ENCODE measurements at places on chromosomes 1 and 21. TPM values are rescaled to one million over a fixed set of nuclear protein-coding genes. Genes with fewer than 3 reads are reported as not detected.

DNA sequence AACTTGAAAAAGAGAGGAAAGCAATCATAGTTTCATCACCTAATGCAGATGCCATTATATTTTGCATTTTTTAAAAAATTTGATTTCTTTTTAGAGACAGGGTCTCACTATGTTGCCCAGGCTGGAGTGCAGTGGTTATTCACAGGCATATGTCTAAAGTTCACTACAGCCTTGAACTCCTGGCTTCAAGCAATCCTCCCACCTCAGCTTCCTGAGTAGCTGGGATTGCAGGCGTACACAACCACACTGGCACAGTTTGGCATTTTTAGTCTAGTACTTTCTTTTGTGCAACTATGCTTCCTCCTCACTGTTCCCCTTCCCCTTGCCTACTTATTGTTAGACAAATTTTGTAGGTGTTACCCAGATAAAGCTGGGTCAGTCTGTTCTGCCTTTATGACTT, 18.0 kb downstream of the RHOU start:
- DNase-seq, result no peak

GRCh38 chr21:27425574-27425973, 458.7 kb upstream of the ADAMTS5 start:
- no peak for DNase-seq

GRCh38 chr1:5620997-5621396, 371.2 kb downstream of the NPHP4 start:
- DNase-seq, result no peak

- no peak for DNase-seq
Measured at GRCh38 chr1:20729990-20730689, 2.4 kb downstream of the SH2D5 start.

- no peak for DNase-seq
Measured at GRCh38 chr1:230328342-230329015, 97.7 kb downstream of the PGBD5 start.

GRCh38 chr1:162351246-162351842, 25.3 kb downstream of the SPATA46 start:
- no peak for DNase-seq

GRCh38 chr1:29648026-29648425, 411.7 kb downstream of the PTPRU start:
- DNase-seq, result no peak

DNA sequence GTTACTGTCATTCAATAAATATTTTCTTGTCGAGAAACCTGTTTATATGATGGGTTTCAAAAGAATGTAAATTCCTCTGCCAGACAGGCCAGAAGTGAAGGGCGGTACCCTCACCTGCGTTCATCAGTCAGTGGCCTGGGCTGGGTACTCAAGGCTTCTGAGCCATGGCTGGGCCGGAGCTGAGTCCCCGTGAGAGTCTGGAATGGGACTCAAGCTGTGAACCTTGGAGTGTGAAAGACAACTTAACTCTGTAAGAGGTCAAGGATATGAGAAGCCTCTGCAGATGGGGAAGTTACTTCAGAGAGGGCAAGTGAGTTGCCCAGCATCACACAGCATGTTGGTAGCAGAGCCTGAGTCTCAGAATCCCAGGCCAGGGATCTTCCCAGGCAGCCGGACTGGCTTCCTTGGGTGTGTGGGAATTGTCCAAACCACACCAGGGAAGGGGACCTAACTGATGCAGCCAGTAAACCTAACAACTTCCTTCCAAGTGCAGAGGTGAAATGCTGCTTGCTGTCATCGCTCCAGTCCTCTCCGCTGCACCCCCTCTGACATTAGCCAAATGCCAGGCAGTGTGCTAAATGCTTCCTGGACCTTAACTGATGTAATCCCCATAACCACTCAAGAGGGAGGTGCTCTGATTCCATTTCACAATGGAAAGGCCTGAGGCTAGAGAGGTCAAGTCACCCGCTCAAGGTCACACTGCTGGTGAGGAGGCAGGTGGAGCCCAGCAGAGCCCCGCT, 4.8 kb downstream of the DISP3 start:
- DNase-seq, result no peak

- DNase-seq, result no peak
Measured at GRCh38 chr1:247090455-247090854, 11.8 kb upstream of the ZNF670 start.

- no peak for DNase-seq
Measured at GRCh38 chr1:17118268-17118667, 983 bp downstream of the PADI2 start.

DNA sequence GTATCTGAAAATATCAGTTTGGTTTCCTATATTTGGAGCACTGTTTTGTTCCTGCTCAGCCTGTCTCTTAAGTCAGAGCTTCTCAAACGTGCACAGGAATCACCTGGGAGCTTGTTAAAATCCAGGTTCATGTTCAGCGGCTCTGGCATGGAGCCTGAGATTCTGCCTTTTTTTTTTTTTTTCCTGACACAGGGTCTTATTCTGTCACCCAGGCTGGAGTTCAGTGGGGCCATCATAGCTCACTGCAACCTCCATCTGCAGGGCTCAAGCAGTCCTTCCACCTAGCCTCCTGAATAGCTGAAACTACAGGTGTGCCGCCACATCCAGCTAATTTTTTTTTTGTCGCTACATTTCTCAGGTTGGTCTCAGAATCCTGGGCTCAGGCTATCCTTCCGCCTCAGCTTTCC, 12.2 kb upstream of the SELENON start:
- no peak for DNase-seq

GRCh38 chr1:220430059-220430458, 97.9 kb upstream of the MARK1 start:
- no peak for DNase-seq

DNA sequence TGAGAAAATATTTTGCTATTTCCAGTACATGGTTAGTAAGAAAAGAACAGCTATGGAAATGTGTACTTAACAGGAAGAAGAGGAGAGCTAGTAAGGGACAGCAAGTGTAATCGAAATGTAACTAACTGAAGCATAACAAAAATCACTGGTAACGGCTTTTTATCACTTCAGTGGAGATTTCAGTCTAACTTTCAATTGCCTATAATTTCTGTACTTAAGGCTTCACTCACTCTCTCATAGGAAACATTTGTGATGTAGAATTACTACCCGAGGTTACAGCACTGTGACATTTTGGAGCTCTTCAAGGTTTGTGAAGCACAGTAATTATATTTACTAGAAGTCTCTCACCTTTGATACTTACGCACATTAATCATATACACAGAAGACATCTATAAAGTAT, 1119.1 kb downstream of the AMY1C start:
- DNase-seq, result no peak

GRCh38 chr1:184406479-184406878, 19.6 kb downstream of the C1orf21 start:
- no peak for DNase-seq

- DNase-seq, result no peak
Measured at GRCh38 chr1:109750920-109751319, 10.1 kb upstream of the GSTM3 start.

GRCh38 chr1:247268390-247269045, 12.6 kb downstream of the VN1R5 start:
- no peak for DNase-seq

DNA sequence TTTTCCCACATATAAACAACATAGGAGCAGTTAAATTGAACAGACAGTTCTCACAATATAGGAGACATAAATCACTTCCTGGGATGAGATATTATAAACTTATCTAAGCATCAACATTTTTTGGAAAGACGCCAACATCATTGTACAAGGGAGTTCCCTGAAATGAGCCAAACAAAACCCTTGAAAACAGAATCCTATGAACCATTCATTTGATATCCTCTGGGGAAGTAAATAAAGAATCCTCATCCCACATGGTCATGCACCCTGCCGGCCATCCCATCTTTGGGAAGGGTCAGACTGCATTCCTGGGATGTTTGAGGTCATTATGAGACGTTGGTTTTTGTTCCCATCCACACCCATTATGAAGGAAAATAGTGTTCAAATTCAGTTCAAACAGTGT, 111.8 kb upstream of the USP25 start:
- DNase-seq, result no peak

GRCh38 chr1:203320591-203321272, 15.4 kb downstream of the BTG2 start:
- DNase-seq, result no peak

GRCh38 chr1:100578201-100578600, 40.3 kb downstream of the GPR88 start:
- DNase-seq, result no peak

DNA sequence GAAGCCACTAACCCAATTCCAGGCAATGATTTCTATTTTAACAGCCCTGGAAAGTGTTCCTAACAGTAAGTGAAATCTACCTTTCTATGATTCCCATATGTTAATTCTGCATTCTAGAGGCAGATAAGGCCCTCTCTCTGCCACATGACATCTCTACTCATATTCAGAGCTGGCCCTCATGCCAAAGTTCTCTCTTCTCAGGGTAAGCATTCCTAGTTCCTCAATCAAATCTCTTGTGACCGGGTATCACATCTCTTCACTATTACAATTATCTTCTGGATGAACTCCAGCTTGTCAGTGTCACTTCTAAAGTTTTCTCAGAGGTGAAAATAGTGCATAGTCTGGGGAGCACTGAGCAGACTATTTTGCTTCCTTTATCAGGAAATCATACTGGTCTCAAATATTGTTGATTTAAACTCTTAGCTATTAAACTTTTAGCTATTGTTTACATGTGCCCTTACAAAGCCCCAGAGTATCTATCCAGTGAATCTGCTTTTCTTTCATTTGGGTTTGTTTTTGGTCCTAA, 66.4 kb upstream of the TNFSF18 start:
- no peak for DNase-seq

DNA sequence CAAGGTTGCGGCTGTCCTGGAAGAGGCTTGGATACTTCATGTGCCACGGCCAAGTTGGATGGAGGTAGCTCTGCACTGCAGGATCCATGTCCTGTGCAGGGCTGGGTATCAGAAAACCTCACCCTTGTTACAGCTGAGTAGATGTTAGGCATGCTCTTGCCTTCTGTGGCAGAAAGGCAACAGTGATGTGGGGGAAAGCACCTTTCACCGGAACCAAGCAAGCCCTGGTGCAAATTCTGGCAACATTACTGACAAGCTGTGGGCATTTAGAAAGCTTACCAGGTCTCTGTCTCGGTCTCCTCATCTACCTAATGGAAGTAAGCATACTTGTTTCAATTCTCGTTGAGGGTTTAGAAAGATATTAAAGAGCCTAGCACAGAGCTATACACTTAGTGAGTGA, 14.5 kb upstream of the CDCA8 start:
- no peak for DNase-seq

- no peak for DNase-seq
Measured at GRCh38 chr1:168513656-168514404, 30.0 kb downstream of the XCL2 start.

DNA sequence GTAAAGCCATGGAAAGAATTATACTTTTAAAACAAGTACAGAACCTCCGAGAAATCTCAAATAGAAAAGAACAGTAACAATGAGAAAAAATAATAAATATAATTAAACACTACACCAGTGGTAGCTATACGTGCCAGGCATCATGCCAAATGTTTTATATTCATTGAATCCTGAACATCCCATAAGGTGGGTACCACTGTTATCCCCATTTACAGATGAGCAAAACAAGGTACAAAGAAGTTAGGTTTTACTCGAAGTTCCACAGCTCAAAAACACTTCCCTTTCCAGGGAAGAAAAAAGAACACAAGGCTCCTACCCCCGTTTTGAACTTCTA, 33.4 kb downstream of the JAK1 start:
- DNase-seq, result no peak

The DMBX1 gene
- total RNA-seq, result not detected

The TNNT2 gene
- not detected for total RNA-seq

The RXRG gene
- not detected for total RNA-seq

The ALPL gene
- 0.24 TPM for total RNA-seq

The COL24A1 gene
- total RNA-seq, result 2.4 TPM

The S100B gene
- total RNA-seq, result not detected

The SERPINC1 gene
- 0.61 TPM for total RNA-seq

The OR2L13 gene
- not detected for total RNA-seq

The SASS6 gene
- 9.7 TPM for total RNA-seq

The TMPRSS3 gene
- total RNA-seq, result 1.2 TPM

The MIXL1 gene
- 0.40 TPM for total RNA-seq

The KRTAP7-1 gene
- not detected for total RNA-seq

The CCDC185 gene
- not detected for total RNA-seq
